ENCODE measurements at places on chromosomes 6 and 20.

- DNase-seq = peak; percentile 47
Measured at GRCh38 chr6:44304282-44305199, 8.6 kb downstream of the AARS2 start.

DNA sequence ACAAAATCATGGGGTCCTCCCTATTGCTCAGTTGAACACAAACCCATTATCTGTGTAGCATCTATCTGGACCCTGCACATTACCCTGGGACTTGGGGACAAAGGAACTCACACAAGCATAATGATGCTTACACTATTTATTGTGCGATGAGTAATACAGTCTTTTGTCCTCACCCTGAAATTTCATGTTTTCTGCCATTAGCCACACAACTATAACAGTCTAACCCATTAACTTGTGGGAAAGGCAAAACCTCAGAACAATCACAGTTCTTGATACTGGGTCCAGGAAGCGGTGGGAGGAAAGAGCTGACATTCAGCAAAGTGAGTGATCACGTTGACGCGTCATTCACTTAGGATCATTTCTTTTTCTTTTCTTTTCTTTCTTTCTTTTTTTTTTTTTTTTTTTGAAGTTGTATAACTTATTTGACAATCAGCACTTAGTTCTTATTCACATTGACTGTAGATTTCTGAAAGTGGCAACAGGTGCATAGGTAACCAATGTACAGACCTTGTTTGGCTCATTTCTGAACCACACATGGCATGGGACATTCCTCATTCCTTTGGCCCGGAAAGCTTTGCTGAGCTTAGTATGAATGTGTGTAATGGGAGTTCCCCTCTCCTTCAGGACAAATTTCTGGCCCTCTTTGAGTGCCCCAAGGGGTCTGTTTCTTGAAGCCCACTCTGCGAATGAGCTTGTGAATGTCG lies 94.8 kb upstream of the CNKSR3 start:
- no peak for DNase-seq

DNA sequence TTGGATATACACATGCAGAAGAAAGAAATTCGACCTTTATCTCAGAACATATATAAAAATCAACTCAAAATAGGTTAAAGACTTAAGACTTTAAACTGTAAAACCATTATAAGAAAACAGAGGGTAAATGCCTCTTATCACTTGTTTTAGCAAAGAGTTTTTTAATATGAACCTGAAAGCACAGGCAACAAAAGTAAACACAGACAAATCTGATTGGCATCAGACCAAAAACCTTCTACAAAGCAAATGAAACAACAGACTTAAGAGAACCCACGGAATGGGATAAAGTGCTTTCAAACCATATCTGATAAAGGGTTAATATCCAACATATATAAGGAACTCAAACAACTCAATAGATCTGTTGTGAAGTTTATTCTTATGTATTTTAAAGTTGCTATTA lies 309.9 kb upstream of the OPRM1 start:
- DNase-seq = no peak

DNA sequence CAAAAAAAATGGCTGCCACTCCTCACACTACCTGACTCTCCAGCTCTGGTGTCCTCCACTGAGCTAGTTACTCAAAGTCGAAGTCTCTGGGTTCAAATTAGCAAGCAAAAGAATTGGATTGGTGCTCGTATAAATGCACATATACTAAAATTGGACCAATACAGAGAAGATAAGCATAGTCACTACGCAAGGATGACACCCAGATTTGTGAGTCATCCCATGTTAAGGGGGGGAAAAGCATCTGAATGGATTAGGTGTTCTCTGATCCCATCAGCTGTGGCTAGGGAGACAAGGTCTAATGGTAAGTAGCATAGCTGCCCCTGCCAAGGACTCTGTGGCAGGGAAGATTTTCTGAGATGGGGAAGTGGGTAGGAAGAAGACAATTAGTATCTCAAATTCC lies 18.3 kb upstream of the AMD1 start:
- no peak for DNase-seq

GRCh38 chr6:11315743-11316437 lies 83.4 kb upstream of the NEDD9 start:
- no peak for DNase-seq

DNA sequence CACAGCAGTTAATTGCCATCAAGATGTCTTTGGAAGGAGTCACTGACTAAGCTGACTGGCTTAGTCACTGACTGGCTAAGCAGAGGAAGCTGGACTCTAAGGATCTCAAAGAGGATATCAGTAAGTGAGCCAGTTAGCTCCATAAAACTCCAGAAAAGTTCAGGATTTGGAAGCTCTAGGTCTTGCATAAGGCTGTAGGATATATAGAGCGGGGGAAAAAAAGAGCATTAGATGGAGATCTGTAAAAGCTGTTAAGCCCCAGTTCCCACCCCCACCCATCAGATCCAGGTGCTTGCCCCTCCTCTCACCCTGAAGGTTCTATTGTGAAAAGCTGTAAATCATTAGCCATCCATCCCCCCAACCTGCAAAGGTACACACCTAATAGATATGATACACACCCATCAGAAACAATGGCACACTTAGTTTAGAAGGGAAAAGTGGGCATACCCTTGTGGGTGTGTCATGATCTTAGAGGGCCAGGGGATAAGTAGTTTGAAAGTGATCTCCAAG lies 32.2 kb downstream of the CARMIL1 start:
- DNase-seq = no peak

DNA sequence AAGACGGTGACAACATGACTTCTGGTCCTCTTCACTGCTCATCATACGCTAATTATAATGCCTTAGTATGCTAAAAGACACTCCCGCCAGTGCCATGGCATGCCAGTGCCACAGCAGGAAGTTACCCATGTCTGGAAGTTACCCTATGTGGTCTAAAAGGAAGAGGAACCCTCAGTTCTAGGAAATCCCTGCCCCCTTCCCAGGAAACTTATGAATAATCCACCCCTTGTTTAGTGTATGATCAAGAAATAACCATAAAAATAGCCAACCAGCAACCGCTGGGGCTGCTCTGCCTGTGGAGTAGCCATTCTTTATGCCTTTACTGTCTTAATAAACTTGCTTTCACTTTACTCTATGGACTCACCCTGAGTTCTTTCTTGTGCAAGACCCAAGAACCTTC lies 15.8 kb upstream of the SERPINB9 start:
- DNase-seq = peak; percentile 24

DNA sequence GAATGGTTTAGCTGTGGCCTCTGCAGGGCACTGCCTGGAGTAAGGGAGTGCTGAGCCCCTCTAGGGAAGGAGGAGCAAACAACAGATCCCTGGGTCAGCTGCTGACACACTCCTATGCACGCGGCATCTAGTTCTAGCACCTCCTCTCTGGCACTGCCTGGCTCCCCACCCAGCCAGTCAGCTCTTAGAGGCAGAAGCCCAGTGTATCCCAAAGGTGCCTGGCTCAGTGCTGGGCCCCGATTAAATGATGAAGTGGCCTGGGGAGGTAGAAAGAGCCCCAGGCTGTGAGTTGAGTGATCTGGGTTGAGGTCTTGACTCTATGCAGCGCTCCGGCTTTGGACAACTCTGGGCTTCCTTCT lies 7.6 kb upstream of the VEGFA start:
- DNase-seq = no peak

GRCh38 chr6:15547400-15547799 lies 115.4 kb downstream of the DTNBP1 start:
- DNase-seq = no peak

GRCh38 chr20:30502670-30503069 lies 754.8 kb upstream of the DEFB115 start:
- no peak for DNase-seq

- DNase-seq = peak; percentile 22
Measured at GRCh38 chr6:32950010-32950409, 2.9 kb downstream of the HLA-DMA start.

GRCh38 chr6:31065556-31065955 lies 46.8 kb downstream of the C6orf15 start:
- DNase-seq = no peak

- no peak for DNase-seq
Measured at GRCh38 chr6:13846841-13847240, 32.5 kb upstream of the MCUR1 start.

DNA sequence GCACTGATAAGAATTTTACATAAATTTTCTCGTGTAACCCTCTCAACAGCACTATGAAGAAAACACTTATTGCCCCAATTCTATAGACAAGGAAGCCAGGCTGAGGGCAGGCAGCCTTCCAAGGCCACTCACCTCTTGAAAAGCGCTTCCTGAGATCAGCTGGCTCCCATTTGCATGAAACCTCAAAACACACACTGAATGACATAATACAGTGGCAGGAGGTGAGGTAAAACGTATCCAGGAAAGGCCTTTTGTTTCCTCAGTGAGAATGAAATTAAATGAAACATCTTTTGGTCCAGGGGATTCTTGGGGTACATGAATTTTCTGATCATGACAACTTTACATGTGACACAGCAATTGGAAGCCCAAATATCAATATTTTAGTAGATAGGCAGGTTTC lies 112.5 kb downstream of the WDR27 start:
- peak; percentile 33 for DNase-seq

DNA sequence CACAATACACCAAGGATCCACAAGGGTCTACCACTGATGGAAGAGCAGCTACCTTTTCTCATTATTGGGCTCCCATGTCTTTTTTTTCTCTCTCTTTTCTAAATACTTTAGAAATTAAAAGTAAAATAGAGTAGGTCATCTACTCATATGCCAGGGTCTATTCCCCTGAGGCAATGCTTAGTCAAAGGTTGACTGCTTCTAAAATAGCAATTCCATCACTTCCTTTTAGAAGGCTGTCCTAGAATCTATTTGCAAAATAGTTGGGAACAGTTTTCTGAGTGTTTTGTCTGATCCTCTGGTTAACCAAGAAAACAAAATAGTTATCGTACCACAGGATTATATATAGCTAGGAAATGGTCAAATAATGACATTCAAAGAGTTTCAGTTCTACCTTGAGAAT lies 174.1 kb downstream of the COL21A1 start:
- no peak for DNase-seq

DNA sequence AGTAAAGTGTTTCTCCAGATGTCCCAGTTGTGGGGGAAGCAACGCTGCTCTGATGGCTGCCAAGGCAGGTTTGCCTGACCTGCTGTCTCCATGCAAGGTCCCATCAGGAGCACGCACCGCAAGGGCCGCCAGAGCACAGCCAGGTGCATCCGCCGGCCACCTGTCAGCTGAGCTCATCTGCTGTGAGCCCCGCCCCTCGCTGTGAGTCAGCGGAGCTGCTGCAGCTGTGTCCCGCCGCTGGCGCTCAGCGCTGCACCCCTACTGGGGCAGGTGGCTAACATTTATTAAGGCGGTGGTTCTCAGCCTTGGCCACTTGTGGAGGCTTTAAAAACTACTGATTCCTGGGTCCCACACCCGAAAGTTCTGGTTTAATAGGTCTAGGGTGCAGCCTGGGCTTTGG lies 225.7 kb downstream of the UST start:
- DNase-seq = peak; percentile 34

GRCh38 chr20:3364323-3365013 lies 43.0 kb downstream of the DNAAF9 start:
- DNase-seq = no peak

DNA sequence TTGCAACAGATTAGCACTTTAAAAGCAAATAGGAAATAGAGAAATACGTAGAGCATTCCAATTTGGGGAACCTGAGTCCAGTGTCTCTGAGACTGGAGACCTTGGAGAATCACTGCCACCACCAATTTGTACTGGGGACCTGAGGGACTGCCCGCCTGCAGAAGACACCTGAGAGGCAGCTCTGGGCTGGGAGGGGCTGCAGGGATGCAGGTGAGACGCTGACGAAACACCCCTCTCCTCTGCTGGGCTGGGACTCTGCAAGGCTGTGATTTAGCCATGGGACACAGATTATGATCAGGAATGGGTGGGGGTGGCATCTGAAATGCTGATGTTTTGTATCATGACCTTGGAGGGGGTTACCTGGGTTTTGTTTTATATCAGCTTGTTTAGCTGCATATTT lies 7.0 kb upstream of the APMAP start:
- no peak for DNase-seq

DNA sequence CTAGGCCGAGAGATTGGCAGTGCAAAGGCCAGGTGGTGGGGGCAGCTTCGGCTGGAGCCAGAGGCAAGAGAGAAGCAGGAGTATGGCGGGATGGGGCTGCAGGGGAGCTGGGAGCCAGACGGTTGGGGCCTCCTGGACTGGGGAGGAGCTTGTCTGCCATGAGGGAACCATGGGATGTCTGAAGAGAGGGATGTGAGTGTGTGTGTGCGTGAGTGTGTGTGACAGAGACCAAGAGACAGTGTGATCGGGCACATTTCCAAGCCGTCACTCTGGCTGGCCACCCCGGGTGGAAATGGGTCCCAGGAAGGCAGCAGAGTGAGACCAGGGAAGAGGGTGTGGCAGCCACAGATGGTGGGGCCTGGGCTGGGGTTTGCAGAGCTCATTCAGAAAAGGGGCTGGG lies 13.8 kb downstream of the PHACTR3 start:
- DNase-seq = no peak

- no peak for DNase-seq
Measured at GRCh38 chr6:124436803-124437202, 525.4 kb upstream of the RNF217 start.

DNA sequence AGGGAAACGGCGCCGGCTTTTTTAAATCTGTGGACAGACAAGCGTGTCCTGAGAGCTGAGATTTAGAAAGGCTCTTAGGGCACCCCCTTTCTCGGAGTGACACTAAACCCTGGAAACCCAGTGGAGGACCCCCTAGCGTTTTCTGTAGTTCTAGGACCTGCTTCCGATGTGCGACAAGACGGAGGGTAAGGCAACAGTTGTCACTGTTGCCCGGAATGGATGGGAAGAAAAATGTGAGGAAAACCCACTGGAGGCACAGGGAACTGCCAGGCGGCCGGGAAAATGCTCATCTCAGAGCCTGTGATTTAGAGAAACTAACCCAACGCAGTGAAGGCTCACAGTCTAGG lies 551 bp upstream of the ATP5F1E start:
- DNase-seq = no peak

DNA sequence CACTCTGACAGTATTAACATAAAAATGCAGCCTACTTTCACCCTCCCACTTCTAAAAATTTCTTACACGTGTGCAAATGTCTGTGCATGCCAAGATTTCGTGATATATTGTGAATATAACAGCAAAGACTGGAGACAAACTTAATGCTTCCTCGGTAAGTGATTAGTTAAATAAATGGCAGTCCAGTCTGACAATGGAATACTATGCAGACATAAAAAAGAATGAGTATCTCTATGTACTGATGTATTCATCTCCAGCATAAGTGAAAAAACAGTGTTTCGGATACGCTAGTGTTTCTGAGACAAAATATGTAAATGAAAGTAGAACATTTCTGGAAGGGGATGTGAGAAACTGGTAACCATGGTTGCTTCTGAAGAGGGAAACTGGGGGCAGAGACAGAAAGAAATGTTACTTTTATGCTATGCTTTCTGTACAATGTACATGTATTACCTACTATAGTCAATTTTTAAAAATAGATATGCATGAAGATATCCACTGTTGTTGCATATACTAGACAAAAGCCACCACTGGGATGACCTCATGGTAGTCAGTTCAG lies 7.0 kb downstream of the SLC22A23 start:
- no peak for DNase-seq

GRCh38 chr6:133671376-133671775 lies 217.5 kb upstream of the TCF21 start:
- no peak for DNase-seq

- DNase-seq = no peak
Measured at GRCh38 chr6:157203764-157204163, 119.6 kb downstream of the TMEM242 start.

All from CD4-positive, alpha-beta T cell treated with Interleukin-21 for 1 hour (primary cell).